ENCODE measurements at places on chromosomes 7 and 10. TPM values are rescaled to one million over a fixed set of nuclear protein-coding genes. Genes with fewer than 3 reads are reported as not detected.
A peak's percentile ranks its signal among the peaks of the same experiment; 100 is the strongest.

DNA sequence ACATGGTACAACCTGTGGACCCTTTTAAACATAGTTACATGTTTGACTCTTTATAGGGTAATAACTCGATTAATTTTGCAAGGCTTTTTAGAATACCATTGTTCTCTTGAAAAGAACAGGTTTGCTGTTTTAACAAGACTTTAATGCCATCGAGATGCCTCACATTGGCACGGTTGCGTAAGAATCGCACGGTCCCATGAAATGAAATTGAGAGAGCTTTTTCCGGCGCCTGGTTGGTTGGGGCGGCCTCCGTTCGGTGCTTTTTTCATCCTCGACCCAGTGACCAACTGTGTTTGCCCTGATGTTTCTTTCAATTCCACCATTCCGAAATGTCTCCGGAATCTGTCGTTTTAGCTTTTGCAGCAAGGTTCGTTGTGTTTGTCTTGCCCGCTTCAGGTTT, 142.4 kb downstream of the CUX1 start:
- DNase-seq, result no peak

DNAJB6 gene
- 115 TPM for total RNA-seq

DNA sequence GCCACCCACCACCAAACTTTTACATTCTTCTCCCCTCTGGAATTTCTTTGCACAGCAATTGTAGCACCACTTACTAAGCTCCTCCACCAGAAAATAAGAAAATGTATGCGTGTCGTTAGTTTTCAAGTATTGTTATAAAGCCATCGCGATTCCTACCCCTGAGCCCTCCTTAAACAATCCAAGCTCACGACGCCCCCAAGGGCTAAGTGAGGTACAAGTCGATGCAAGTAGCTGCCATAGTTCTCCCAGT, 1.3 kb downstream of the FRAT2 start:
- DNase-seq, result peak; percentile 35

TMEM176B gene
- total RNA-seq, result 107 TPM

NPM3 gene
- 38.0 TPM for total RNA-seq

TAS2R41 gene
- 2.6 TPM for total RNA-seq

DNA sequence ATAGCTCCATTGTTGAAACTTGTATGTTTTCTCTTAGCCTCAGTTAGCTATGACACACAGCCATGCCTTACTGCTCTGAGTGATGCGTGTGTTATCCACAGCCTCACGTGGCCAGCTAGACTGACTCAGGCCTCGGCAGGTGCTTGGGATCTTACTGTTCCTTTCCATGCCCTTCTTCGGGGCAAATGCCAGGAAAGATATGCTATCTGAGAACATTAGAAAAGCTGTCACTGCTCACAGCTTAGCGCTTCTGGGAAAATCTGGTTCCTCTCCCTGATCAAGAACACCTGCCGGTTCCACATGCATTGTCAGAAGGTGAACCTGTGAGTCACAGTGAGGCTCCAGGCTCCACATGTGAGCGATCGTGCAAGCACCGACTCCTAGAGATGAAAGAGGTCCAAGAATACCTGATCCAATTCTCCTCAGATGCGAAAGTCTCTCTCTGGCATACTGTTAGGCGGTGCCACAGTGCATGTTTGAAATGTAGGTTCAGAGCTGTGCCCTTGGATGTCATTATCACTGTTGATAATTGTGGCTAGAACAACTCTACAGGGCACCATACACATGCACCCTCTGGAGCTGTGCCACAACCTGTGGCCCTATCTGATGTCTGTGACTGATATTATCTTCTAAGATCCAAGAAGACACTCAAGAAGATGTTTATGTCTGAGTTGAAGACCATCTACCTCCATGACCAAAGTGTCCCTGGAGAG, 247.8 kb upstream of the IGFBP3 start:
- DNase-seq, result no peak

- no peak for DNase-seq
Observed at GRCh38 chr10:62335326-62335725, 38.8 kb upstream of the ZNF365 start.

DNA sequence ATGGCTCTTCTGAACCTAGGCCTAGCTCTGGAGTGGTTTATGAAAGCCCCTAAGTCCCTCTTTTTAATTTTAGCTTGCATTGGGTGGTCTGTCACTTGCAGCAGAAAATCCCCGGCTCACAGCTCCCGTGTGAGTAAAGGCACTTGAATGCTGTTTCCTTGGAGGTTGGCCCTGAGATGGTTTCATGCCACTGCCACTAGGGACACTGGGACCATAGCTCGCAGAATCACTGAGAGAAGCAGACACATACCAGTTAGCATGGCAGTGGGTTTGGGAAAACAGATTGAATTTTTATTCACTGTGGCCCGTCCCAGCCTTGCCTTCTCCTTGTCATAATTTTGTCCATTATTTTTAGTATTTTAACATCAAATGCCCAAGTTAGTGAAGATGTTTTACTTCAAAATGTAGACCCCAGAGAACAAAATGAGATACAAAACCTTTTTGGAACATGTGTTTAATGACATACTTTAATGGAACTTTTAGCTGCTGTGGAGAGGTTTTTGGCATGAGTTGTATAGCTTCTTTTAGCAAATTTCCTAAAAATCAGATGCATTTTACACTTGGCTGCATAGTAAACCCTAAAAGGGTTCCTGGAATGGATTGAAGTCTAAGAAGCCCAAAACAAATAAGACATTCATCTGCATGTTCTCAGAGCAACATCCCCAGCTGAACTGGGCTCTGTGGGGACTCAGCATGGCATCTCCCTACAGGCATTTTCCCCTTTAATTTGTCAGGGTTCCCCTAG, 259.7 kb upstream of the PITRM1 start:
- DNase-seq, result no peak

DNA sequence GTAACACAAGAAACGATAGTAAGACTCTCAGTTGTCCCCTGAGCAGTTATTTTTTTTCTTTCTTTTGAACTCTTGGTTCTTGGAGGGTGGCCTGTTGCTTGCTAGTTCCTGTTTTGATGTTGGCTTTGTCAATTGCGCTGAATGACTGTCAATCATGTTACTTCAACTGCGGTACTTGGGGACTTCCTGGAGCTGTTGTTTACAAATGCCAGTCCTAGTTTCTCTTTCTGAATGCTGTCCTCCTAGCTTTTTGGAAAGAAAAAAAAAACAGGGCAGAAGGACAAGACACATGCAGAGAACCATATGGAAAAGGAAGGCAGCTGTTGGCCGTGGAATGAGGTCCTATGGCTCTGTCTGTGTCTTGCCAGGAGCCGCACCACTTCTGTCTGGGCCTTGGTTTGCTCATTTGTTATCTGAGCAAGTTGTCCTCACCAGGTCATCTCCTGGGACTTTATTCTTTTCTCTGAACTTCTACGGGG, 7.0 kb upstream of the PDCD4 start:
- DNase-seq, result peak; percentile 43

PILRA gene
- not detected for total RNA-seq

- DNase-seq, result no peak
Observed at GRCh38 chr10:123249894-123250293, 95.7 kb downstream of the BUB3 start.

PPP1R3A gene
- total RNA-seq, result 5.5 TPM

DNA sequence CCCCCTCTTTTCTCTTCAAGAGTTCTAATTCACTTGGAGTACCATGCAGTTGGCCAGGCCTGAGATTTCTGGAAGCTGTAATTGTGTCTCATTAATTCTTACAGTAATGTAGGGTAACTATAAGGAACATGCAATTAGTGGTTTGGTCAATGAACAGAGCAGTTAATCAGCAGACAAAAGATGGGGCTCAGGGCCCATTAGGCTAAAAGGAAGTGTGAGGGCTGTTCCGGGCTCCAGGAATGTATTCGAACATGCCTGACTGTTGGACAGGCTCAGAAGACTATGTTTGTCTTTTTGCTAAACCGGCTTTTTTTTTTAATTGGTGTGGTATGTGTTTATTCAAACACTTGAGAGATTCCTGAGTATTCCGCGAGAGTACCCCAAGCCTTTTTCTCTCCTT, 42.5 kb upstream of the FZD8 start:
- no peak for DNase-seq

CPN1 gene
- not detected for total RNA-seq

DNA sequence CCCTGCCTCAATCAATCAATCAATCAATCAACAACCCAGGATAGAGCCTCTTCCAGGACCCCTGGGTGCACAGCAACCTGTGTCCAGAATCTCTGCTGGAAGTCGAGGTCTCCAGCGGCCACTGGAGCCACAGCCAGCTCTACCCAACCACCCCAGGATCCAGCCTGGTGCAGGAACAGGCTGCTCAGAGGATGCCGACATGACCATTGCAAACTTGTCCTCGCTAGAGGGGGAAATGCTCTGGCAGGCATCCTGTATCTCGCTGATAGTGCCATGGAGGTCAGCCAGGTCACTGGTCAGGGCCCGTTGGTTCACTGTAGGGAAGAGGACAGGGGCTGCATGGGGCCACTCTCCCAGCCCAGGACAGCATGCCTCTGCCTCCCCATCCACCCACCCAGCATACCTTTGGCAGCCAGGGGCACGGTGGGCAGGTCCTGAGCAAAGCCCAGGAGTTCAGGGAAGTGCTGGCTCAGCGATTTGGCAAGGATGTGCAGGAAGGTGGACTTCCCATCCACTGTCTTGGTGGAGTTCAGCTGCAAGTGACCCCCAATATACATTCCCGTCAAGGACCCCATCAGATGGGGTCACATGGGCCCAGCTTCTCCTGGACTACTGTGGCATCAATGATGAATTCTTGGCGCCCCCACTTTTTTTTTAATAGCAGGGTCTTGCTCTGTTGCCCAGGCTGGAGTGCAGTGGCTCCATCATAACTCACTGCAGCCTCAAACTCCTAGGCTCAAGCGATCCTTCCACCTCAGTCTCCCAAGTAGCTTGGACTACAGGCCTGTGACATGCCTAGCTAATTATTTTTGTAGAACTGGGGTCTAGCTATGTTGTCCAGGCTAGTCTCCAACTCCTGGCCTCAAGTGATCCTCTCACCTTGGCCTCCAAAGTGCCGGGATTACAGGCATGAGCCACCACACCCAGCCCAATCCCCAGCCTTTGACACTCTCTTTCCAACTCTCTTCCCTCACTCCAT, 49.4 kb downstream of the GRID2IP start:
- DNase-seq, result no peak

GRCh38 chr7:81140775-81141174, 221.9 kb upstream of the SEMA3C start:
- no peak for DNase-seq

GRCh38 chr7:69761290-69761922, 163.1 kb downstream of the AUTS2 start:
- DNase-seq, result no peak

PWWP2B gene
- 9.1 TPM for total RNA-seq

DNA sequence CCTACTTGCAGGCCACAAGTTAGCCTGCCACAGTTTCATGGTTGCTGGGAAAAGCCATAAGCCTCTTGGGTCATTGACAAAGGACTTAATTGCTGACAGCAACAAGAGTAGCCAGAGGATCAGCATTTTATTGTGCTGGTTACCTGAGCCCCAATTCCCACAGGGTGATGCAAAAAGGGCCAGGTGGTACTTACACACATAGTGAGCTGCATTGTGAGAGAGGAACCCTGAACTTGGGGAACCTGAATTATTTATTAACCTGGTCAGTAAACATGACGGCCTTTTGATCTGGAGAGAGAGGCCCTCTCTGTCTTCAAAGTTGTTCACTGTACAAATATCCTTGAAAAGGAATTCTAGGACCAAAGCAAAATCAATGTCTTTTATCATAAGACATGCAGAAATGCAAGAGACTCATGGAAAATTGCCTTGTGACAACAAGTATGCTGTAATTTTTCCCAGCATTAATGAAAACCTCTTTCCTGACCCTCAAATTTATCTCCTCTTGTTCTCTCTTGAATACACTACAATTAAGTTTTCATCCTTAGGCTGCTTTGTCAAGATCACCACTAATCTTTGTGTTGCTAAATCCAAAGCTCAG, 102.9 kb upstream of the PHYHIPL start:
- no peak for DNase-seq

- no peak for DNase-seq
Observed at GRCh38 chr10:71252220-71252619, 39.9 kb downstream of the UNC5B start.

PLAU gene
- total RNA-seq, result 20.5 TPM

DNA sequence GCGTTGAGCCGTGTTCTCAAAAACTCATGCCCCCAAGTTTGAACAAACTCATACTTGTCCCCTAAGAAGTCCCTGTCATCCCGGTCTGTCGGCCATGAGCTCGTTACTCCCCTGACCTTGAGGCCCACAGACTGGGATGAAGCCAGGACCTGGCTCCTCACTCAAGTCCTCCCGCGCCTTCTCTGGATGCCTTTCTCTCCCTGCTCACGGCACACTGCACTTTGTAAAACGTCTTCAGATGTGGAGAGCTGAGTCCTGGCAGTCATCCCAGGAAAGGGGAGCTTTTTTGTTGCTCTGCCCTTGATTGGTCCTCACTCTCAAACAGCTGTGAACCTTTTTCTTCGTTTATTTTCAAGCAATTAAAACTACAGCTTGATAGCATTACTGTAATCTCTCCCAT, 110.8 kb downstream of the JAZF1 start:
- DNase-seq, result peak; percentile 93

DNA sequence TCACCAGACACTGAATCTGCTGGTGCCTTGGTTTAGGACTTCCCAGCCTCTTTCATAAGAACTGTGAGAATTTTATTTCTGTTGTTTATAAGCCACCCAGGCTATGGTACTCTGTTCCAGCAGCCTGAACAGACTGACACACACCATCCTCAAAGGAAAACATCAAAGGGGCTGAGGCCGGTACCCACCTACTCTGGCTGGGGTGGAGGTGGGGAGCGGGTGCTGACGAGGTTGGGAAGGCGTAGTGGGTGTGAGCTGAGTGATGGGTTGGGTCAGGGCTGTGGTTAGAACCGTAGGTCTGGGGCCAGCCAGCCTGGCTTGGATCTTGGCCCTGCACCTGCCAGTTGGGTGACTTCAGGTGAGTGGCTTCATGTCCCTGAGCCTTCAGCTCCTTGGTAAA, 136.3 kb downstream of the SH3PXD2A start:
- DNase-seq, result no peak

- DNase-seq, result no peak
Observed at GRCh38 chr7:11714676-11715075, 117.3 kb downstream of the THSD7A start.

GRCh38 chr10:90605506-90605905, 252.3 kb downstream of the HTR7 start:
- no peak for DNase-seq

All from umbilical cord (tissue), 2 donors.